NCI-H1417 treated with DMSO at 0.1 percent for 48 hours (cell line): ENCODE measurements at places on chromosomes 6 and 20.

GRCh38 chr6:114167583-114168576 is 174.9 kb downstream of the HS3ST5 start:
- no peak for DNase-seq

DNA sequence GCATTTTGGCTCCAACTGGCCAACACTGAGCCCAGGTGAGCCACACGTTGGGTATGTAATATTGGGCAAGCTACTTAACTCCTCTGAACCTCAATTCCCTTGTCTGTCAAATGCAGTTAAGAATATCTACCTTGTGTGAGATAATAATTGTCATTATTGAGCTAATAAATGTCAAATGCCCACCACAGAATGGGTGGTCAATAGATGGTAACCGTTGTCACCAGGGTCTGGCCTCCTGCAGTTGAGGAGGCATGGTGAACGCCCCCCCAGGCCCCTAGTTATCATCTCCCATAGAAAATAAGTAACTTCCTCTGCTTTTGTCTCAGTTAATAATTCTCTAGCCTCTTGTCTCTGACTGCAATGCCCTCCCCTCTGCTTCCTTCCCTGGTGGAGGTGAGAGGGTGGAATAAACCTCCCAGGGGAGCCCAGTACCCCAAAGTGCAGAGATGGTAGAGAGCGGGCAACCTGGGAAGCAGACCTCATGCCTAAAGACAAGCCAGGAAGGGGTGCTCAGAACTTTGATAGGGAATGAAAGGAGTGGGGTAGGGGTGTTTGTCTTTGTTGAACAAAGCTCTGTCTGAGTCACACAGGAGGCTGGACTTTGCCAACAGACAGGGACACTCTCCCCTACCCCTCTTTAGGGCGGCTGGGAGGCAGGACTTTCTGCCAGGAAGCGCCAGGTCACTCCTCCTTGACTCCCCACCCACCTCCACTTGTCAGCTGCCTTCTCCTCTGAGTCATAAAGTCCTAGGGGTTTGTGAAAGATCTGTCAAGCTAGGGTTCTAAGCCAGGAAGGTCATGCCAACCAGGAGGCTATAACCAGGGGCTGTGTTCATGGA is 1.3 kb upstream of the UNC5CL start:
- DNase-seq: no peak

- no peak for DNase-seq
Observed at GRCh38 chr6:68891419-68891818, 256.3 kb downstream of the ADGRB3 start.

DNA sequence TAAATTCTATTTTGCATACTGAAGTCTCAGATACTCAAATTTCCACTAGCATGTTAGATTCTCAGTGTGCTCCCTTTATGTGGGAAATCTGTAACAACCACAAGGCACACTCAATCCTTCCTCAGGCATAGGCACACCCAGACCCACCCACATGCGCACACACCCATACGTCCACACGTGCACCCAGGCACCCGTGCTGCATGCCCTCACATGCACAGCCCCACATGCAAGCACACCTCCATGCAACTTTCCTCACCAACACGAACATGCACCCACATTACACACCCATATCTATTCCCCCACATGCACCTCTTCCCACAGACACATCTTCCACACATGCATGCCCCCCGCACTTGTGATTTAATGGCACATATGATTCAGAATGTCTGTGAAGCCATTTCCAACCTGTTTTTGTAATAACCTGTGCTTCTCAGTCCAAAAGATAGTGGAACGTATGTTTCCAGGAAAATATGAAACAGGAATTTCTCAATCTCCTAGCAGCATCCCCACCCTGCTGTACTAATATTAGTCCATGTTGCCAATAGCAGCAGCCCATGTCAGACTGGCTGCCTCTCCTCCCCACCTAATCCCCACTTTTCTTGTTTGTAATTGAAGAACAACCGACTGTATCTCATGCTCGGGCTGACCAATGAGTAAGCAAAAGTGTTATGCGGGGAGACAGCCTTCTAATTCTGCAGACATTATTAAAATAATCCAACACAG is 11.3 kb upstream of the CYP24A1 start:
- DNase-seq: no peak

GRCh38 chr6:43699564-43700186 is 12.1 kb upstream of the MRPS18A start:
- DNase-seq: no peak

- DNase-seq: no peak
Observed at GRCh38 chr6:11358904-11359830, 126.7 kb upstream of the NEDD9 start.

DNA sequence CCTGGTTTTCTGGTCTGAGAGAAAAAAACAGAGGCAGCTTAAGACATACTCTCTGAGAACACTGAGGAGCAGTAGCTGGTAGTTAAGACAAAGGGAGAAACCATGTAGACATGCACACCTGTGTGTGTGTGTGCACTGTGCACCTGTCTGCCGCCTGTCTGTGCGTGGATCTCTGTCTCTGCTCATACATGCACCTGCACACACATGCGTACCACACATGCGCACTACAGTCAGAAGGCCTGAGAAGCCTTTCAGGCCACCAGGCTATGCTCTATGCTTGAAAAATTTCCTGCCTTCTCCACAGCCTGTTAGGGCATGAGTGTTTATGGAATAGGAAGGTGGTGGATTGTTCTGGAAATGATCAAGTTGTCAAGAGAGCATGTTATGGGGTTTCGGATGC is 103.5 kb downstream of the CDH4 start:
- DNase-seq: no peak

DNA sequence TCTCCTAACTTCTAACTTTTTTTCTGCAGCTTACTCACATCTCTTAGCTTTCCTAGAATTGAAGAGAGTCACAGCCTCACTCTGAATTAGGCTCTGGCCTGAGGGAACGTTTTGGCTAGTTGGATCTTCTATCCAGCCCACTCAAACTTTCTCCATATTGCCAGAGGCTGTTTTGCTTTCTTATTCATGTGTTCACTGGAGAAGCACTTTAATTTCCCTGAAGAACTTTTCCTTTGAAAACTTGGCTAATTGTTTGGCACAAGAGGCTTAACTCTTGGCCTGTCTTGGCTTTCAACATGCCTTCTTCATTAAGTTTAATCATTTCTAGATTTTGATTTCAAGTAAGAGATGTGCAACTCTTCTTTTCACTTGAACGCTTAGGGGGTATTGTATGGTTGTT is 138.2 kb upstream of the PLCB4 start:
- no peak for DNase-seq

- DNase-seq: no peak
Observed at GRCh38 chr6:166206066-166206465, 38.4 kb upstream of the TBXT start.

GRCh38 chr6:131954775-131955107 is 3.6 kb upstream of the CCN2 start:
- DNase-seq: no peak

GRCh38 chr6:30188541-30188940 is 24.7 kb downstream of the TRIM26 start:
- no peak for DNase-seq

DNA sequence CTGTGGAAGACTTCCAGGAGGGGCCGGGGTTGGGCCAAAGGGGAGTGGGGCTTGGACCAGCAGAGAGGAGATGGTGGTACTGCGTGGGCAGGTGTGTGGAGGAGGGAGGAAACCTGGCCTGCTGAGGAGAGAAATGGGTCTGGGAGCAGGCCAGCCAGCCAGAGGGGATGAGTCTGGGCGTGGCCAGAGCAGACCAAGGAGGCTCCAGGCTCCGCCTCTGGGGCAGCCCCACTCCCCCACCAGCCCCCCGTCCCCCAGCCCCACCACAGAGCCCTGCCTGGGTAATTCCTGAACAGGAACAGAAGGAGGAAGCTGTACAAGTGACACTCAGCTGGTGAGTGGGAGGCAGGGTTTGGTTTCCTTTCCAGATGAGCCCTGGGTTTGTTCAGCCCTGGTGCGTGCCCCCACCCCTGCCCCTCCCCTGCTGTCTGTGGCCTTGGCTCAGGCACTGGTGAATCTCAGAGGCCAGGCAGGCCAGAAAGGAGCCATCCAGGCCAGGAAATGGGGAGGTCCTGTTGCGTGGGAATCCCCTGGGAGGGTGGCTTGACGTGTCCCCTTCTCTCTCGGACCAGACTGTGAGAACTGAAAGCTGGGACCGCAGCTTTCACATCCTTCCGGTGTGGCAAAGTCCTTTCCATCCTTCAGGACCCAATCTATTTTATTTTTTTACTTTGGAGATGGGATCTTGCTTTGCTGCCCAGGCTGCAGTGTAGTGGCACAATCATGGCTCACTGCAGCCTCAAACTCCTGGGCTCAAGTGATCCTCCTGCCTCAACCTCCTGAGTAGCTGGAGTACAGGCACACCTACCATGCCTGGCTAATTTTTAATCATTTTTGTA is 9.4 kb upstream of the SRC start:
- DNase-seq: no peak

DNA sequence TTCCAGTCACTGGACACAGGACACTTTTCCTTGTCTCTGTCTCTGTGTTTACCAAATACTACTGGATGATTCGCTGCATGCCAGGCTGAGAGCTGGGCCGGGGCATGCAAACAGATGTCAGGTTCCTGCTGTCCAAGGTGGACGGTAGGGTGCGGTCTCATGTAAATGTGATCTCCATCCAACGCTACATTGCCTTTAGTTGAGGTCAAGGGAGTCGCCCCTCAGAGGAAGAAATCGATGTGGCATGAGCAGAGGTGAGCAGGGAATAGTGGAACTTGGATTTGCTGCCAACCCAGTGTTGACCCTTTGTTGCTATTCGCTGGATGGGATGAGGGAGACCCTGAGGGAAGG is 9.8 kb upstream of the TOX2 start:
- DNase-seq: no peak

GRCh38 chr6:13917141-13917540 is 7.6 kb upstream of the RNF182 start:
- no peak for DNase-seq

DNA sequence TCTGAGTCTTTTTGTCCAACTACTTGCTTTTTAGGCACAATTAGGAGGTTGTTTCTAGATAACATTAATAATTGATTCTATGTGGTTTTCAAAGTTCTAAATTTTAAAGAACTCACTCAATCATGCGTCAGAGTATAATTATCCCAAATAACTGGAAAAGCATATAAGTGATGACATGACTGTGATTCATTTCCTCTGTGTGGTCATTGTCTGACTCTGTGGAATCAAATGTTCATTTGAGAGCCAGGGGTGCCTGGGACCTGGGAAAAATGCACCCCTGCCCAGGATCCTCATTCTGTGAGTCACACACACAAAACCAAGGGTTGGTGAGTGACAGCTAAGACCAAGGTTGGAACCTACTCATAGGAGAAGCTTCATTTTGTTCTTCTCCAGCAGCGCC is 127.1 kb upstream of the MLIP start:
- no peak for DNase-seq

DNA sequence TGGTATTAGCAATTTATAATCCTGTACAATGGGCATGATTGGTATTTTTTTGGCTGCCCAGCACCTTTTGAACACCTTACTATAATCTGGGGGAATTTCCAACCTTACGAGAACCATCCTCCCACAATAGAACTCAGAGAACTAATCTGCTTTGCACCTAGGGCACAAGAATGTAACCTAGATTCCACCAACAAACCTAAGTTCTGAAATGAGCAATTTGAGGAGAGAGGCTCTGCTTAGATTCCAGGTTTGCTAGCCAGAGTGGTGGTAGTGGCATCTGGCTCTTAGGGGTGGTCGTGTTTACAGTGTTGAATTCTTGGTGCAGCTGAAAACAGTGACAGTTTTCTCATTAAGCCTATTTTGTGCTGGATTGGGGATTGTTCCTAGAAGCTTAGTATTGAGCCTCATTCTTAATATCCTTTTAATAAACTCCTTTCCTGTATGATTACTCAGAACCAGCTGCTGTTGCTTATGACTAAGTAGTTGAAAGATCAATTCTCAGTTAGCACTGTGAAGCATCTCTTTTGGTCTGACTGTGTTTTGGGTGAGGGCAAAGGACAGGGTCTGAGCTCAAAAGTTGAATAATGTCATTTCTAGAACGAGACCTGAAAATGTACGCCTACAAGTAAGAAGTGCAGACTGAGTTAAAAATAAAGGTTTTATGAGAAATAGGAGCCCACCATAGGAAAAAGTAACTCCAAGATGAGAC is 385.6 kb downstream of the CDKAL1 start:
- DNase-seq: no peak

DNA sequence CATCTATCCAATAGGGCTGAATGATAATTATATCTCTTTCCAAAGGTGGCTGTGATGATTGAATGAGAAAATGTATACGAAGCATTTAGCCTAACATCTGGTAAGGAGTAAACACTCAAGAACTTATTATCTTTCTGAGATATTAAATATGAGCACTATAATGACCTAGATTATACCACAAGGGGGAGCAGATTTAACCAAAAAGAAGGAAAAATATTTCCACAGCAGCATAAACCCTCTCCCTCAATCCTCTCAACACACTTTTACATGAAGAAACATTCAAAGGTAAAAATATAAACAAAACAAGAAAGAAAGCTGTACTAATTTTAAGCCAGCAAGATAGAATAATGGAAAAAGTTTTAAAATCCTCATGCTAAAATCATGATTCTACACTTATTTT is 68.4 kb downstream of the SHPRH start:
- no peak for DNase-seq

- no peak for DNase-seq
Observed at GRCh38 chr6:44093066-44093465, 34.2 kb downstream of the MRPL14 start.

DNA sequence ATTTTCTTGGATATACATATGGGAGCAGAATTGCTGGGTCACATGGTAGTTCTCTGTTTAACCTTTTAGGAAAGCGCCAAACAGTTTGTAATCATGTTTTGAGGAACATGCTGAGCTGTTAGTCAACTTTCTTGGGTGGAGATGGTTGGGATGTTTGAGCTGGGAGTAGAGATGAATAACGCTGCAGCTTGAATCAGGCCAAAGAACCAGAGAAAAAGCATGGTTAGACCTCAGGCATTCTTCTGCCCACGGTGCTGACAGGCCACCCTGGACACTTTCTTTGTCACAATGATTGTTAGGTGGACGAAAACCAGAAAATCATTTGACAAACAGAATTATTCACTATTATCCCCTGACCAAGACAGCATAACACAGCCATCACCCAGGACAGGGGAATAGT is 66.8 kb downstream of the PRDM1 start:
- no peak for DNase-seq

DNA sequence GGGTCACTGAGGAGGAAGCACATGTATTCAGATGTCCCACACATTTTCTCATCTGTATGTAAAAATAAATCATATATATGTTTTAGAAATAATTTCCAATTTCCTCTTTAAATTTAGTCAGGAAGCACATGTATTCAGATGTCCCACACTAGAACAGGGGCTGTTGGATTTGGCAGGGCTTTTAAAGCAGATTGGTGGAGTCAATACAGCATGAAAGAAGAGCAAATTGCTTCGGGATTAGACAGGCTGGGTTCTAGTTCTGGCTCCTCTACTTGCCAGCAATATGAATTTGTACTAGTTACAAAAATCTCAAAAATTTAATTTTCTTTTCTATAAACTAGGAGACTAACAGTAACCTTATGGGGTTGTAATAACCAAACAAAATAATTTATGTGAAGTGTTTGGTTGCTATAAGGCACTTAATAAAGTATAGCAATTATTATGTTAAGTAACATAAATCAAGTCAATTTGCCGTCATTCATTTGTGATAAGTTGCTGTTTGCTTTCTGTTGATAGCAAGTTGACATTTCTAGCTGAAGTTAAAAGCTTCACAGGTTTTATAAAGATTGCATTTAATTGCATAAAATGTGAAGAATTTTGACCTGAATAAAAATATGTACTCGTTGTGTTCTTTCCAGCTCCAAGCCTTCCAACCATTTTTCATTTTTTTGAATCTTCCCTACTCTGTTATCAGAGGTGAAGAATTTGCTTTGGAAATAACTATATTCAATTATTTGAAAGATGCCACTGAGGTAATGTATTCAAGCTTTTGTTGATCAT is 88.9 kb downstream of the CD109 start:
- DNase-seq: no peak

- no peak for DNase-seq
Observed at GRCh38 chr6:43307451-43308100, 1.1 kb downstream of the CRIP3 start.
